ENCODE measurements at places on chromosomes 13 and 19. TPM values are rescaled to one million over a fixed set of nuclear protein-coding genes. Genes with fewer than 3 reads are reported as not detected.

The FCER2 gene
- not detected for total RNA-seq

DNA sequence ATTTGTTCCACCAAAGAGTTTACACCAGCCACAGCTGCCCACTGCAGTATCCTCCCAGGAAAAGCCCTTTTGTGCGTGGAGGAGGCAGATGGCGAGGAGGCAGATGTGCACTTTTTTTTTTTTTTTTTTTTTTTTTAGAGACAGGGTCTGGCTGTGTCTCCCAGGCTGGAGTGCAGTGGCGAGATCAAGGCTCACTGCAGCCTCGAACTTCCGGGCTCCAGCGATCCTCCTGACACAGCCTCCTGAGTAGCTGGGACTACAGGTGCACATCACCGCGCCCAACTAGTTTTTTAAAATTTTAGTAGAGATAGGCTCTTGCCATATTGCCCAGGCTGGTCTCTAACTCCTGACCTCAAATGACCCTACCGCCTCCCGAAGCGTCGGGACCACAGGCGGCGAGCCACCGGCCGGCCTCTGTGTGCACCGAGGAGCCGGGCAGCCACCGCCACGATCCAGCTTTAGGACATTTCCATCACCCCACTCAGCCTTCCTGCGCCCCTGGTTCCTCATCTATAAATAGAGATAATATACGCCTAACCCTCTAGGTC, 563 bp upstream of the PDCD5 start:
- peaks cover 6% of the 10 kb centered on the region for H3K4me1 ChIP-seq
- H3K36me3 ChIP-seq, result peaks cover 17% of the 10 kb centered on the region
- no peak overlapping the region for H3K27ac ChIP-seq

- H3K36me3 ChIP-seq, result no peaks in the 10 kb centered on the region
- H3K4me3 ChIP-seq, result no peak overlapping the region
- no peak overlapping the region for H3K27ac ChIP-seq
- no peak for DNase-seq
- H3K4me1 ChIP-seq, result no peaks in the 10 kb centered on the region
- peaks cover 16% of the 10 kb centered on the region for H3K27me3 ChIP-seq
Measured at GRCh38 chr13:43924549-43925245, 45.0 kb downstream of the LACC1 start.

The COL4A1 gene
- 412 TPM for total RNA-seq

Measured in osteoblast (primary cell).